Hindlimb muscle (tissue), 1 donor: ENCODE measurements at places on chromosomes 12 and 14. TPM values are rescaled to one million over a fixed set of nuclear protein-coding genes. Genes with fewer than 3 reads are reported as not detected.

DNA sequence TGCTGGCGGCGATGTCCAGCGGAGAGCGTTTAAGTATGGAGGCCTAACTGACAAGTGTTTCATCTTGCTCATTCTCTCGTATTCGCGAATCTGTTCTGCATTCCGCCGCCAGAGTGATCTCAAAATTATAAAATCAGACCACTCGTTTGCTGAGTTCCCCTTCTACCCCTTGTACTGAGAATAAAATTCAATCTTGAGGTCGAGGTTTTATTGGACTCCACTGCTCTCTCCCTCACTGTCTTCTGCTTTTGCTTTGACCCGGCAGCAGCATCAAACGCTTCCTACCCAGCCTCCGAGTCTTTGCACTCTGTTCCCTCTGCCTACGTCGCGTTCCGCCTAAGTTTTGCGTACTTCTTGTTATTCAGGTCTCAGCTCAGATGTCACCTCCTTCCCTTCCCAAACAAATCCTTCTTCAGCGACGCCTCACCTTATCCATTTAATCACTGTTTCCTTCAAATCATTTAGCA, 462 bp downstream of the KNTC1 start:
- DNase-seq, result no peak

- DNase-seq, result no peak
Measured at GRCh38 chr14:53494587-53494986, 341.5 kb upstream of the DDHD1 start.

DNA sequence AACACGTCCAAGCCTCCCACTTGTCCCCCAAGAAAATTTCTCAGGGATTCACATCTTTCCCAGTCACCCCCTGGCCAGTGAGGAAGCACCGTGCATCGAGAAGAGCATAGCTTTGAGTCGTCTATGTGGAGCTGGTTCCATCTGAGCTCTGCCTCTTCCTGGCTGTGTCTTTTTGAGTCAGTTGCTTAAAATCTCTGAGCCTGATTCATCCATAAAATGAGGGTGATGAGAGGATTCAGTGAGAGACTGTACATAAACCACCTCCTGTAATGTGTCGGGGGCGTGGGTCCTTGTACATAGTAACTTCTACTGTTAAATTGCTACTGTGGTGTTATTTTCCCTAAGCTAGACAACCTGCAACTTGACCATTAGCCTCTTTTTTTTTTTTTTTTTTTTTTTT, 13.8 kb downstream of the CD9 start:
- no peak for DNase-seq

DNA sequence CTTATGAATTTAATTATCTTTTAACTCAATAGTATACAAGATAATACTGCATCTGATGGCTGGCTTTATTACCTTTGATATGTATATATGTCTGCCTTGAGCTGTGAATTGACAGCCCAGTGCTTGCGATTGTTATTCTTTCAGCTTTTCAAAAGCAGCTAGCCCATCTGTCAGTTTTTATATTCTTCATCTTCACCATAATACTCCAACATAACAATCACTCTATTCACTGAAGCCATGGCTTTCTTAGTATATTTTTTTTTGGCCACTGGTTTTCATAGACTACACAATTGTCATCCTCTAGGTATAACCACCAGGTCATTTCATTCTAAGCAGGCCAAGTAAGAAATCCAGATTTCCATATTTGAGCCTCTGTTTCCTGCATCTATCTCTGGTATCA, 1026.1 kb downstream of the FSCB start:
- DNase-seq, result no peak

- no peak for DNase-seq
Measured at GRCh38 chr12:112533528-112533927, 114.8 kb downstream of the PTPN11 start.

DNA sequence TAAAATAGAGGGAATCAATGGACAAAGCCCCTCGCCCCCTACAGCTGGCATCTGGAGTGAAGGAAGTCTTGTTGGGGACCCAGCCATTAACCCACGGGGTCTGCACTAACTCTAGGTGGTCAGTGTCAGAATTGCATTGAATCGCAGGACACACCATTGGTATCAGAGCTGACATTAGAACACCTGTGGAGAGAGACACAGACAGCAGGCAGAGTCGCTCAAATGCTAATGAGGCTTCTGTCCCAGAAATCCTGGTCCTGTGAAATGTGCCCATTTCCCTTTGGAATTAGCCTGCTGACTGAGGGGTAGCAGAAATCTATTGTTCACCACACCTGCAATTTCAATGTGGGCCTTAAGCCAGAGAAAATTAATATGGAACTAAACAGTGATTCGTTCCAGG, 33.0 kb downstream of the TMEM132D start:
- DNase-seq, result no peak

DNA sequence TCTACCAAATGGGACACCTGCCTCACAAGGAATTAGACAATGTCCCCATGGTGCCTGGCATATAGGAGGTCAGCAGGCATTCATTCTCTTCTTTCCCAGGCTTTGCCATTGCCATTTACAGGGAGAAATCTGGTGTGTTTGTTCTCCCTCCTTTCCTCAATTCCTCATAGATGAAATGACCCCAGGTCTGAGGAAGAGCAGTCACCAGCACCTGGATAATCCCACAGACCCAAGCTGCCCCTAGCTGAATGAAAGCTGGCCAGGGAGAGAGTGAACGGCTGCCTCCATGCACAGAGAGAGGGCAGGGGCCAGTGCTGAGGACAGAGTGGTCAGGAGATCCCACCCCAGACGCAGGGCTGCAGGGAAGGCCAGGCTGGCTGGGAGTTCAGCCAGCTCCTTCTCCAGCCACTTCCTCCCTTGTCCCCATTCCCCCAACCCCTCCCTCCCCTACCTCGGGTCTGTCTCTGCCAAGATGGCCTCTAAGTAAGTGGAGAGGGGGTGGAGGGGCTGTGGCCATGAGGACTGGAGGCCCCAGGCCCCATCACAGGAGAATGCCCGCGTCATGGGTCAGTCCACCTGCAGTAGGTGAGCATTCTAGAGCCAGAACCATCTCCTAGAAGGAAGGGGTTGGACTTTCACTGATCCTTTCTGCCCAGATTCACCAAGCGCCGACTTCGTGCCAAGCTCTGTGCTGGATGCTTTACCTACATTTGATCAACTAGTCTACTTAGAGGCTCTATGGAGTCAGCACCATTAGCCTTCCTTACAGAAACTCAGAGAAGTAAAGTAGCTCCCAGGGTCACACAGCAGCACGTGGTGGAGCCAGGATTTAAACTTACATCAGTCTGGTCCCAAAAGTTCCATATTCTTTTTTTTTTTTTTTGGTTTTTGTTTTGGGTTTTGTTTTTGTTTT, 2.0 kb upstream of the KRT4 start:
- DNase-seq, result no peak

DNA sequence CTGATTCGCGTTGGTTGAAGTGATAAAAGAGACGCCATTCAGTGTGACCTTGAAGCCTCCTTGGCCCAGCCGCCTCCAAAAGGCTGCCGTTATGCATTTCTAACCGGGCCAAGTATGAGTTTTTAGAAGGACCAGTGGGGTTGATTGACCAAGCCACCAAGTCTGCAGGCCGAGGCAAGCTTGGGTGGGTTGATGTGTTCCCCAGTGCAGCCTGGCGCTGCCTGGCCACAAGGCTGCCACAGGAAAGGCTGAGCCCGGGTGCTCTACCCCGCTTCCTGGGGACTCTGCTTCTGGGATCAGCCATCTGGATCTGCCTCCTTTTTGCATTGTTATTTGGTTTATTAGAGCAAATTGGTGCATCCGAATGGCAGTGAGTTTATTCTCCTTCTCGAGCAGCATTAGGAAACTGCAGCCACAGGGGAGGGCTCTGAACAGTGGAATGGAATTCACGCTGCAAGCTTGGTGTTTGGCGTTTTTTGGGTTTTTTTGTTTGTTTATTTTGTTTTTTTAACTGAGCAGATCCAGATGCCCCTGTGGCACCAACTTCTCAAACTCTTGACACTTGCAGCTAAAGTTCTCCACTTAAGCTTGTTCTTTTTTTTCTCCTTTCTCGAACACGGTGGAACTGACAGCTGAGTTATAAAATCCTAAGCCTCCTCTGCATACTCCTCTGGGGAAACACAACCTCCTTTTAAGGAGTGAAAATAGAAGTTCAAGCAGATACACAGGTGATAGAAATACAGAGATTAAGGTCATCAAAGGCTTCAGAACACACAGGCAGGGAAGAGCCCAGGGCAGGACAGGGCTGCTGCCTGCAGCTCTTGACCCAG, 145.4 kb upstream of the FKBP4 start:
- no peak for DNase-seq

- no peak for DNase-seq
Measured at GRCh38 chr14:67881225-67881624, 61.6 kb downstream of the RAD51B start.

DNA sequence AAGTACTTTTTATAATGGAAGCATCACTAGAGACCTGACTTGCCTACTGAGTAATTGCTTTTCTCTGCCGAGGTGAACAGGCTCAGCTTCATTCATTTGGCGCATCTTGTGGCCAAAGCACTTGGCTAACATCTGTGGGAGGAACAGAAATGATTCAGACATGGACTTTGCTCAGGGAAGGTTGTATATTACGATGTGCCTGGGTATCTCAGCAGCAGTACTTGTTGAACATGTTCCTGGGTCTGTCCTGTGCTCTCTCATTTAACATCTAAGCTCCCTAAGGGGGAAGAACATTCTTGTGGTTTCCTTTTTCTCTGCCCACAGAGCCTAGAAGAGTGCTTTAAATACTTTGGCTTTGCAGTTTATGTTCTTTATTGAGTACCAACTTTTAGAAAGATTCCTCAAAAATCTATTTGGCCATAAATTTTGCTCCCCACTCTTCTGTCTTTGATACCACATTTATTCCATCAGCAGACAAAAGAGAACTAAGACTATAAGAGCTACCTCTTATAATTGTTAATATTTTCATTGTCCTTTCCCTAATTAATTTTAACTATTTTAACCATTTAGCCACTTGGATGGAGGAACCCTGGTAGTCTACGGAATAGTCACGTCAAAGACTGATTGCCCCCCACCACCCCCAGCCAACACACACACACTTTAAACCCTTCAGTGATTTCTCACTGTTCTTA, 101.2 kb upstream of the EGLN3 start:
- DNase-seq, result no peak

- no peak for DNase-seq
Measured at GRCh38 chr12:50613463-50613862, 108.7 kb downstream of the DIP2B start.

GRCh38 chr12:114799574-114800487, 115.9 kb upstream of the TBX3 start:
- no peak for DNase-seq

DNA sequence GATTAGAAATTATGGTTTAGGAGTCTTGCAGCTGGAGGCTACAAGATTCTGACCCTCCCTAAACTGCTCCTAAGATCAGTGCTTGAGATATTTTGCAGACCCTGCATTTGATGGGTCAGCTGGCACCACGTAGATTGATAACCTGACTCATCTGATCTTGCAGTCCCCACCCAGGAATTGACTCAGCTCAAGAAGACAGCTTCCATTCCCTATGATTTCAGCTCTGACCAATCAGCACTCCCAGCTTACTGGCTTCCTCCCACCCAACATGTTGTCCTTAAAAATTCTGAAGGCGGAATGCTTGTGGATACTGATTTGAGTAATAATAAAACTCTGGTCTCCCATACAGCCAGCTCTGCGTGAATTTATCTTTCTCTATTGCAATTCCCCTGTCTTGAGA, 23.2 kb upstream of the MTHFD1 start:
- DNase-seq, result no peak

DNA sequence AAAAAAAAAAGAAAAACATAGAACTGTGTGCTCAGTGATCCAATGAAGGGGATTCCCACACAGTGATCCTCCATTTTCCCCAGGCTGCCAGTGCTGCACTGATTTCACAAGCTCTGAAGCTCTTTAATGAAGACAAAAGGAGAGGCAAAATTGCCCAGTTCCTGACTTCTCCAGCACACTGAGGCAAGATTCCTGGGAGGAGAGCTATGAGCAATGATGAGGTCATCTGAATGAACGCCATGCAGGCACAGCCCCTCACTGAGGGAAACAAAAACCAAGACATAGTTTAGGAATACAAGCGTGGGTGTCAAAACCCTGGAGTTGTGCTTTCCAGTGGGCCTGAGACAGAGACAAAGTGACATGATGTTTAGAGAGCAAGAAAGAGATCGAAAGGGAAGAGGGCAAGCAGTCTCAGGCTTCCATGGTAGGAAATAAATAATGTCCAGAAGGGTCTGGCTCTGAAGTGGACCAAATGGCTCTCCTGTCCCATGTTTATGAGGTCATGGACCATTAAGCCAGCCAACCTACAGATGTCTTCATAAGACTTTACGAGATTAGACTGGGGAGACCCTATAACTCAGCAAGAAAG, 40.9 kb upstream of the SMUG1 start:
- peak; percentile 32 for DNase-seq

- DNase-seq, result no peak
Measured at GRCh38 chr12:27493260-27493940, 30.6 kb upstream of the PPFIBP1 start.

- DNase-seq, result peak; percentile 44
Measured at GRCh38 chr12:5003025-5003666, 40.5 kb upstream of the KCNA5 start.

DNA sequence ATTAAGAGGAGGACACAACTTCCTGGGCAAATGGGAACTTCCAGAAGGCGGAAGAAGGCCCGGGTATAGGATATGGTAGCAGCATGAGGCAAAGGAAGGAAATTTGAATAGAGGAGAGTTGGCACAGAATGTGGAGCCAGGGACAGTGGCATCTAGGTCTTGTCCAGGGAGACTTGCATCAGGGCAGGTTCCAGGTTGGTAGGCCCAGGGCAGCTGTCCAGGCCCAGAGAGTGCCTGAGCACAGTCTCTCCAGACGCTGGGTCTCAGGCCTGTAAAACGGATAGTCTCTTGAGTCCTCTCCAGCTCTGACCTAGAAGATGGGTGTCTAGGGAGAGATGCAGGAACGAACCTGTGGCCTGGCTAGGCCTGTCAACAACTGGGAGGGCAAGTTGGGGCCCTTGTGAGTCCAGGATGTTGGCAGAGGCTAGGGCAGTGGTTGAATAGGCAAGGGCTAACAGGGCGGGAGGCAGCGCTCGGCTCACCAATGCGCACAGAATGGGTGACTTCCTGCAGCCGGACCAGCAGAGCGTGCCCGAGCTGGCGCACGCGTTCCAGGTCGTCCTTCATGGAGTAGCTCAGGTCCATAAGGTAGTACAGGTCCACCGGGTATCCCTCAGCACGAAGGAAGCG, 9.9 kb downstream of the ITGB7 start:
- no peak for DNase-seq

DNA sequence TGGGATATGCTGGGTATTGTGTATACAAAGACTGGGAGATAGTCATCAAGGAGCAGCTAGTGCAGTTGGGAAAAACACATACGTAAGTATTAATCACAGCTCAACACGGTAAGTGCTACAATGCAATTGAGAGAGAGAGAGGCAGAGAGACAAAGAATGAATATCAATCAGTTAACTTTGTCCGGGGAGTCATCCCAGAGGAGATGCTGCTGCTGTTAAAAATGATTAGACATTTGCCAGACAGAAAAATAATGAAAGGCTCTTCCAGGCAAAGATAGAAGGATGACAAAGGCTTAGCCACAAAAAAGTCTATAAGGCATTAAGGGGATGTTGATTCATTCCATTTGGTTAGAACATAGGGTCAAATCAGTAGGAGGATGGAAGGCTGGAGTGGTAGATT, 45.1 kb downstream of the AKAP6 start:
- no peak for DNase-seq

STXBP6 gene
- 24.9 TPM for polyA plus RNA-seq

LRP10 gene
- polyA plus RNA-seq, result 41.4 TPM

G2E3 gene
- 15.0 TPM for polyA plus RNA-seq

APOF gene
- polyA plus RNA-seq, result not detected

PDE3A gene
- 10.4 TPM for polyA plus RNA-seq

NANOG gene
- polyA plus RNA-seq, result 0.61 TPM

PLEKHA5 gene
- 15.1 TPM for polyA plus RNA-seq

TAS2R19 gene
- 1.3 TPM for polyA plus RNA-seq

REP15 gene
- polyA plus RNA-seq, result 1.4 TPM

KRT73 gene
- polyA plus RNA-seq, result not detected

NEUROD4 gene
- polyA plus RNA-seq, result not detected

CRIP1 gene
- 36.2 TPM for polyA plus RNA-seq

BICD1 gene
- 8.2 TPM for polyA plus RNA-seq
